ENCODE measurements at places on chromosomes 2 and 18. TPM values are rescaled to one million over a fixed set of nuclear protein-coding genes. Genes with fewer than 3 reads are reported as not detected.

The HMSD gene
- not detected for total RNA-seq

The NEU2 gene
- total RNA-seq, result not detected

The PLCD4 gene
- total RNA-seq, result 0.80 TPM

The HOXD13 gene
- total RNA-seq, result 0.18 TPM

The NBEAL1 gene
- total RNA-seq, result 4.0 TPM

The SIX2 gene
- total RNA-seq, result 2.8 TPM

Measured in A549 treated with AZD2906 at 1 μM for 4 hours (cell line).